Lung (tissue), 17 donors: ENCODE measurements at places on chromosomes 12 and 14.

- DNase-seq: no peak
- H3K36me3 ChIP-seq: no peaks in the 10 kb centered on the region
- H3K27me3 ChIP-seq: no peaks in the 10 kb centered on the region
- no peak overlapping the region for H3K27ac ChIP-seq
These were observed 20.9 kb downstream of the OAS2 start for GRCh38 chr12:112998987-112999767.

GRCh38 chr12:95118788-95119179 lies 45.4 kb upstream of the NR2C1 start:
- peaks cover 8% of the 10 kb centered on the region for H3K4me1 ChIP-seq
- no peak overlapping the region for H3K27ac ChIP-seq
- H3K27me3 ChIP-seq: no peaks in the 10 kb centered on the region
- H3K36me3 ChIP-seq: peaks cover 2% of the 10 kb centered on the region

GRCh38 chr12:6563448-6564050 lies 4.5 kb downstream of the NOP2 start:
- H3K4me3 ChIP-seq: no peak overlapping the region
- H3K36me3 ChIP-seq: peaks cover 49% of the 10 kb centered on the region
- H3K27ac ChIP-seq: no peak overlapping the region
- peak; percentile 22 for DNase-seq
- no peaks in the 10 kb centered on the region for H3K4me1 ChIP-seq
- no peaks in the 10 kb centered on the region for H3K27me3 ChIP-seq

- no peak overlapping the region for H3K4me3 ChIP-seq
- no peaks in the 10 kb centered on the region for H3K27me3 ChIP-seq
- H3K4me1 ChIP-seq: peaks cover 8% of the 10 kb centered on the region
- no peak overlapping the region for H3K27ac ChIP-seq
These were observed 5.9 kb downstream of the DGLUCY start for GRCh38 chr14:91119556-91120311.

- H3K4me1 ChIP-seq: peaks cover 31% of the 10 kb centered on the region
- peak; percentile 80 for DNase-seq
- peaks cover 14% of the 10 kb centered on the region for H3K36me3 ChIP-seq
These were observed 637 bp downstream of the PTMS start for GRCh38 chr12:6766651-6767349.
